ENCODE measurements at places on chromosomes 13 and 19.

- no peak for DNase-seq
These were observed 282.5 kb upstream of the HTR2A start for GRCh38 chr13:47179321-47179720.

DNA sequence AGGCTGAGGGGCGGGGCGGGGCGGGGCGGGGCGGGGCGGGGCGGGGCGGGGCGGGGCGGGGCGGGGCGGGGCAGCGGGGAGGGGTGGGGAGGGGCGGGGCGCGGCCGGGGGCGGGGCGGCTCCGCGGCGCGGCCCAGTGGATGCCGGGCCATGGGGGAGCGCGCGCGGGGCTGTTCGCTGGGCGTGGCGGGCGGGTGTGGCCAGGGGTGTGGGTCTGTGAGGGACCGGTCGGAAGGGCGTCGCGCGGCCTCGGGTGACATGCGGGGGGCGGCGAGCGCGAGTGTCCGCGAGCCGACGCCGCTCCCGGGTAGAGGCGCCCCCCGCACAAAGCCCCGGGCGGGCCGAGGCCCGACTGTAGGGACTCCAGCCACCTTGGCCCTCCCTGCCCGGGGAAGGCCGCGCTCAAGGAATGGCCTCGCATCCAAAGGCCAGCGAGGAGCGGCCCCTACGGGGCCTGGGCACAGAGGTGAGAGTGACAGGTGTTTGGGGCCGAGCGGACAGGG is at the start of gene ZFP28:
TSS of gene ZFP28 (plus strand) at position 188 of the 503 bp plus-strand sequence. CDS start at position 259, 71 bp downstream.
- peak; percentile 70 for DNase-seq

- DNase-seq: no peak
These were observed 440.8 kb downstream of the TDRD3 start for GRCh38 chr13:60837806-60838205.

GRCh38 chr19:5103812-5104410 is 135.0 kb downstream of the KDM4B start:
- no peak for DNase-seq

GRCh38 chr19:28876609-28877123 is 336.3 kb downstream of the UQCRFS1 start:
- no peak for DNase-seq

DNA sequence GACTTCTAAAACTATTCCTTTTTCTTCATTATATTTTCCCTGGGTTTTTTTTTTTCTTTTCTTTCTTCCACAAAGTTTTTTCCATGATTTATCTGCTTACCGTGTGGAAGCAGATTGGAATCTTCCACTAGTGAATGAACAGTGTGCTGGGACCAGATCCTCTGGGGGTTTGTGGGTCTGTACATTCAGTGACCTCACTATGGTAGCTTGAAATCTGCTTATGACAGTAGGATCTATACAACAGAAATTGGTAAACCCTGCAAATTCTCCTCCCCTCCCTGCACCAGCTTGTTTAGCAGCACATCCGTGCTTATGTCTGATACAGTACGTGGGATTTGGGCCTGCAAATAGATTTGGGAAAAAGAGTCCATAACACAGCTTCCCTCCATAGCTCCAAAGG is 26.0 kb upstream of the MAB21L1 start:
- DNase-seq: no peak

DNA sequence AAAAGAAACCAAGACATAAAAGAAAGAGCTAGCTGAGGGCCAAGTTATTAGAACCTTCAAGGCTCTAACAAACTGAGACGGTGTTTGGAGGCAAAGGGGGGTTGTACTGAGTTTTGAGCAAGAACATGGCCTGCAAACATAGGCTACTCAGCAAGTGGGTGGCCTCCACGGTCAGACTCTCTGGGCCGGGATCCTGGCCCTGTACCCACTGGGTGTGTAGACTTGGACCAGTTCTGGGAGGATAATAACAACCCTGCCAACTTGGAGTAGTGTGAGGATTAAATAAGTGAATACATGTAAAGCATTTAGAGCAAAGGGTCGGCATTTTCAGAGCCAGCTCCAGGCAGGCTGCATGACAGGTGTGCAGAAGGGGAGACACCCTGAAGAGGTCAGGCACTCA is 56.1 kb upstream of the TNFRSF19 start:
- DNase-seq: no peak

DNA sequence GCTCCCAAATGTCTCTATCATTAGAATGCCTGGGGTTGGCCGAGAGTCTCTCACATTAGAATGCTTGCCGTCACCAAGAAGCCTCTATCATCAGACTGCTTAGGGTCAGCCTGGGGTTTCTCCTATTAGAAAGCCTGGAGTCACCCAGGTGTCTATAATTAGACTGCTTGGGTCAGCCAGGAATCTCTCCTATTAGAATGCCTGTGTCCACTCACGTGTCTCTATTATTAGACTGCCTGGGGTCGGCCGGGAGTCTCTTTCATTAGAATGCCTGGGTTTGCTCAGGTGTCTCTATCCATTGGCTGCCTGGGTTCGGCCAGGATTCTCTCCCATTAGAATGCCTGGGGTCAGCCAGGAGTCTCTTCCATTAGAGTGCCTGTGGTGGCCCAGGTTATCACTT is 1453.1 kb downstream of the UQCRFS1 start:
- no peak for DNase-seq

DNA sequence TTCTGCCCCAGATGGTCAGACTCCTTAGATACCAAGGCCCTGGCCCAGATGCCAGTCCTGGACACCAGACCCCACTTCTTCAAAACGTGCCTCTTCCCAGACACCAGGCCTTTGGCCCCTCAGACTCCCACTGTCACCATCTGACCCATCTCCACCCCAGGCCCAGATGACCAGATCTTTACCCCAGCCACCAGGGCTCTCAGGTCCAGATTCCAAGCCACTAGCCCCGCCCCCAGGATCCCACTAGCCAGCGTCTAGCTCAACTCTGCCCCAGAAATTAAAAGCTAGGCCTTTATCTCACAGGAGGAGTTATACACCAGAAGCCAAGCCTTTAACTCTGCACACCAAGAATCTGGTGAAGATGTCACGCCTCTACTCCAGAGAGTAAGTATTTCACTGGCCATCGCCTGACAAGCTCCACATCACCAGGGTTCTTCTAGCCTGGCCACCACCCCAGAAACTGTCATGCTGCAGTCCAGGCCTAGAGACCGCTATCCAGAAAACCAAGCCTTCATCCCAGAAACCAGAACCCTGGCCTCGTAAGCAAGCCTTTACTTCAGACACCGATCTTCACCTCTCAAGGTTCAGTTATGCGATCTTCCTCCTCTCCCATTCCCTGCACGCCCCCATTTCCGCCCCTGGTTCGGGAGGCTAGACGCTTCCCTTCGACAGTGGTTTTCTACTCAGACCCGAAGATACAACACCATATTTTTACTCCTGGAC is 595 bp downstream of the XAB2 start:
- no peak for DNase-seq

- DNase-seq: no peak
These were observed 2318.0 kb downstream of the PCDH9 start for GRCh38 chr13:64912141-64912540.

- no peak for DNase-seq
These were observed 233.9 kb downstream of the ZIC5 start for GRCh38 chr13:99737481-99738245.

- no peak for DNase-seq
These were observed 95.2 kb downstream of the FRY start for GRCh38 chr13:32126756-32127155.

GRCh38 chr19:30317403-30317802 is 54.8 kb upstream of the ZNF536 start:
- DNase-seq: no peak

DNA sequence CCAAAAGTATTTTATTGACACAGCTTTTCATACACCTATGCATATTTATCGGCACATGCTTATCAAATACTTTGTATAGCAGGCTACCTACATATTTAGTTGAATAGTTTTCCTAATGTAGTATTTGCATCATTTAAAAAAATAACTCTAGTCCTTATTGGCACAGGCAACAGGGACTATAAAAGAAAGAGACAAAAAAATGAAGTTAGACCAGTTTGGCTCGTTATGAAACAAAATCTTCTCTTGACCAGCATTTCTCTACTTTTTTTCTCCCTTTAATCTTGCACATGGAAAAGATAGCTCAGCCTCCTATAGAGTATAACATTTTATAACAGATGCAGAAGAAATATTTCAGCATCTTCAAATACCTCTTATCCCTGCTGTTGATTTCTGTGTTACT is 794.8 kb upstream of the MIR17HG start:
- no peak for DNase-seq

GRCh38 chr13:19695428-19695827 is 62.0 kb downstream of the MPHOSPH8 start:
- no peak for DNase-seq

DNA sequence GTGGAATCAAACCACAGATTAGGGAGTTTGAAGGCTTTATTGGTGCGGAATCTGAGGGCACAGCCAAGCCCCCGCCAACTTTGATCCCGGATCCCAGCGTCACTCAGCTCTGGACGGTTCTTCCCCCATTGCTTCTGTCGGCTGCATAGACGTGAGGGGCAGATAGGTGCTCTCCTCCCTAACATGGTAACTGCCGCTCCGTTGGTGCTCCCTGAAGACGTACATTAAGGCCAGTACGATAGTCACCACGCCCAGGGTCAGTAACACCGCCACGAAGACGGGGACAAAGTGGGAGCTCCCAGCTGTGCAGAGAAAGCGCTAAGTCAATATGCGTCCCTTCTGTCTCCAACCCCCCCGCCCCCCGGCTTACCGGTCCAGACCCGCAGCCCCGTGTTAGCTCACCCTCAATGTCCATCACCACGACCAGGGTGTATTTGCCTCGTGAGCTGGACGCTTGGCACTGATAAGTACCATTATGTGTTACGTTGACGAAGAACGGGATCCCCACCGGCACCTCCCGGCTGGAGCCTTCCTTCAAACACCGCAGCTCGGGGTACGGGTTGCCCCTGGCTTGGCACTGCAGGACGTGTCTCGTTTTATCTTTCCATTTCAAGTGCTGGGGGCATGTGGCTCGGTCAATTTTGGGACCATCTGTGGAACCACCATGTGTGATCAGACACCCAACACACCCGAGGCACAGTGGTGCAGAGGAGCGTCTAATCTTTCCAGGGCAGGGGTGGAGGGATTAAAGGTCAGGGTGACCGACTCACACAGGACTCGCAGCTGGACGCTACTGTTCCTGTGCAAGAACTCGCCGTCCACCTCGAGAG is 644 bp upstream of the RAVER1 start:
- DNase-seq: no peak

DNA sequence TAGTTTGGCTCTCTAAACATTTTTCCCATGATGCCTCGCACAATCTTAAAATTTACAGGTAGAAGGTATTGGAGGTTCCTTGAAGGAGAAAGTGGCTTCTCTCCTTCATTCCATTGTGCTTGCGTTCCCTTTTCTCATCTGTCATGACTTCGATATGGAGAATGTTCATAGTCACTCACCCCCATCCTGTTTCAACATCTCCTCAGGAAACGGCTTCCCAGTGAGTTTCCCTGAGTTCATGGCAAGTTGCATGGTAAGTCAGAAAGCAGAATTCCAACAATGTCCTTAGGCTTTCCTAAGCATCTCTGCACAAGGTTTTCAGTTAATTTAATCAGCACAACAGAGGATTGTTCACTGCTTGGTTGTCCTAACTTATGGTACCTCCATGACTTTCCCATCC is 581.8 kb upstream of the SLITRK5 start:
- no peak for DNase-seq

DNA sequence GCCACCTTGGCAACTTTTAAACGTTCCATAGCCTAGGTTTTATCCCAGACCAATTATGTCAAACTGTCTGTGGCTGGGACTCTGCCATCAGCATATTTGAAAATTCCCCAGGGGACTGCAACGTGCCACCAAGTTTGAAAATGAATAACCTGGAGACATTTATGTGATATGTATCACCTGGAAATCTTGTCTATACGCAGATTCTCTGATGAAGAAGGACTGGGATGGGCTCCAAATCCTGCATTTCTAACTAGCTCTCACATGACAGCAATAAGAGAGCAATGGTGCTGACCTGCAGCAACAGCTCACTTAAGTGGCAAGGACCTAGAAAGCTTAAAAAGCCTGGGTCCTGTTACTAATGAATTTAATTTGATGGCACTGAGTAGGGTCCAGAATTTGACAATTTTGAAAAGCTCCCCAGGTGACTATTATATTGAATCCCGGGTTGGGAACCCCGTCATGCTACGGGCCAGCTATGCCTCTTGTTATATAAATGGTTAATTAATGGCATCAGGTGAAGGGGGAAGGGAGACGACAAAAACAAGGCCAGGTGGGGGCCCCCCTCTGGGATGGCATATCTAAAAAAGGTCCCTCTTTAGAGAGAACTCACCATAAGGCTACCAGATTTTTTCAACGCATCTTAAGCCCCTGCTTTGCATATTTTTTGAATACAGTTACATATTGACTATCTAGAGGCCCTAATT is 213.7 kb downstream of the ZIC5 start:
- DNase-seq: peak; percentile 78

DNA sequence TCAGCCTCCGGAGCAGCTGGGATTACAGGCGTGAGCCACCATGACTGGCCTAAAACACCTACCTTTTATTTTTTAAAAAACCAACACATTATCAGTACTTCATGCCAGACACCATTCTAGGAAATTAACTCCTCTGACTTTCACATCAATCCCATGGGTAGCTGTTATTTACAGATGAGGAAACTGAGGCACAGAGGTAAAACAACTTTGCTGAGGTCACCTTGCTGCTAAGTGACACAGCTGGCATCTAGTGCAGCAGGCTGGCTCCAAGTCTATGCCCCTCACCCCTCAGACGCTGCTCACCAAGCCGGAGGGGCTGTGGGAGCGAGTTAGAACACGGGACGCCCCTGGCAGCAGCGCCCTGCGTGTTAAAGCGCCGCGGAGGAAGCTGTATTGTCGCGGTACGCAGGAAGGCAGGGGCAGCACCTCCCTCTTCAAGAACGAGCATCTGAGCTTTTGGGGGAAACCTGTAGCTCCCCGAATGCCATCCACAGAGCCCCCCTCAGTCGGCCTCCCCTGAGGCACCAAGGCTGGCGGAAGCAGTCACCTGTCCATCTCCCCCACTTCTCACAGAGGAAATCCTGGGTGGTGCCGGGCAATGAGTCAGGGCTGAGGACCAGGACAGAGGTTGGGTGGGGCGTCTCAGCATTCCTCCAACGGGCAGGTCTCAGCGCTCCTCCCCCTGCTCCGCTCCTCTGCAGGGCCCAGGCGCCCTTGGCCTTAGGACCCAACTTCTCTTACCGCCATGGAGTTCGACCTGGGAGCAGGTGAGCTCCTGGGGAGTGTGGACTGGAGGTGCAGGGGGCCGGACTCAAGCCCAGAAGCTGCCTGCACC is at the start of gene C19orf33:
TSS of gene C19orf33 (plus strand) at position 735 of the 835 bp plus-strand sequence. CDS start at position 746, 11 bp downstream.
- no peak for DNase-seq

DNA sequence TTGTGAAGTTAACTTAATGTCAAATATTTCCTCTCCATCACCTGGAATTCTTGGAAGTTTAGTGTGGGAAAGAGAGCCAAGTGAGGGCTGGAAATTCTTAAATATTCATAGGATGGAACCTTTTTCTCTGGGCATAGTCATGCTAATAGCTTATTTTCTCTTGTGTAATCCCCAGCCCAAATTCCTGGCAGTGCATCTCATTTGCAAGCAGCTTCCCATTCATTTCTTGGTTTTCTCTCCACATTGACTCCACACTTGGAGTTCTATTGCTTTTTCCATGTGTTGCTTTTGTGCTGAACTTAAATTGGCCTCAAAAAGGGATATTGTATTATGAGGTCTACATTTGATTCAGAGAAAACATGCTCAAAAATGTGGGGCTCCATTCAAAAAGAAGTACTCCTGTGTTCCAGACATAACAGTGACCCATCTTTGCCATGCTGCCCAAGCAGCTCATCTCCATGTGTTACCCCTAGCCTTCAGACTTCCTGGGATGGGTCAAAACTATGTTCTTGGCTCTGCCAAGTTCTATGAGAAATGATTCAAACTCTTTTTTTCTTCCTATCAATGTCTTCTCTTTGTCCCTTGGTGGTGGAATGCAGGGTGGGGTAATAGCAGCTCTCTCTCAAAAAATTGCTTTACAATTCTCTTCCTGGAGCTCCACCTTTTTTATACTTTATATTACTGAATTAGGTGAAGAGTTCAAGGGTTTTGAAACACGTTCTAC is 2471.5 kb downstream of the PCDH9 start:
- no peak for DNase-seq
